Naive thymus-derived CD8-positive, alpha-beta T cell (primary cell): ENCODE measurements at places on chromosomes 7 and 10.

- DNase-seq: no peak
Measured at GRCh38 chr10:112794201-112794600, 155.8 kb upstream of the TCF7L2 start.

- no peak for DNase-seq
Measured at GRCh38 chr7:50653126-50653864, 88.1 kb upstream of the DDC start.

GRCh38 chr10:132735341-132735775, 50.6 kb downstream of the NKX6-2 start:
- no peak for DNase-seq

GRCh38 chr7:8205031-8205387, 57.0 kb downstream of the ICA1 start:
- no peak for DNase-seq

- peak; percentile 13 for DNase-seq
Measured at GRCh38 chr7:107725138-107725740, 18.7 kb upstream of the CBLL1 start.

DNA sequence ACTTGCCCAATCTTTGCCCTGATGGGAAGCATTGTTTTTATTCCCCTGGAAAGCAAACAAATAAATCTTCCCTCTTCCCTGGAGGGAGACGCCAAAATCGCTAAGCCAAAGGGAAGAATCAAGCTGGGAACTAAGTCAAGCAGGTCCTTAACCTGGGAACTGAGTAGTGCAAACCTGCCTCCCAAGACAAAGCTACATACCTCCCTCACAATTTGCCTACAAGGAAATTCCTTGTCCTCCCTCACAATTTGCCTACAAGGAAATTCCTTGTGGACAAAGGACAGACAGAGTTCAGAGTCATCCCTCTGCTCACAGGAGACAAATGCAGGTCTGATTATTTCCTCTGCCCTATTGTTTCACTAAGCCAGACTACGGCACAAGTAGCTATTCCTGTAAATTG, 50.5 kb downstream of the SPOCK2 start:
- no peak for DNase-seq

DNA sequence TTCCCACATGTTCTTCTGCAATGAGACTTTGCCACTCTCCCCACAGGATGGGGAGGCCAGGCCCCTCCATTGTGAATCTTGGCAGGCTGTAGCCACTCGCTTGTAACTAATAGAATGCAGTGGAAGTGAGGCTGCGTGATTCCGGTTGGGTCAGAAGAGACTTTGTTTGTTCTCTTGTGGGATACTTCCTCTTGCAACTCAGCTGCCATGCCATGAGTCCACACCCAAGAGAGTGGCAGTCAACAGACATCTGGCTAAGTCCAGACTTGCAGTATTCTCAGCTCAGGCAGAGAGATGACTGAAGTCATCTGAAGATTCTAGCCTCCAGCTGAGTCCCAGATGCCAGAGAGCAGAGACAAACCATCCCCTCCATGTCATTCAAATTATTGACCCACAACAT, 153.4 kb upstream of the GDF10 start:
- no peak for DNase-seq

DNA sequence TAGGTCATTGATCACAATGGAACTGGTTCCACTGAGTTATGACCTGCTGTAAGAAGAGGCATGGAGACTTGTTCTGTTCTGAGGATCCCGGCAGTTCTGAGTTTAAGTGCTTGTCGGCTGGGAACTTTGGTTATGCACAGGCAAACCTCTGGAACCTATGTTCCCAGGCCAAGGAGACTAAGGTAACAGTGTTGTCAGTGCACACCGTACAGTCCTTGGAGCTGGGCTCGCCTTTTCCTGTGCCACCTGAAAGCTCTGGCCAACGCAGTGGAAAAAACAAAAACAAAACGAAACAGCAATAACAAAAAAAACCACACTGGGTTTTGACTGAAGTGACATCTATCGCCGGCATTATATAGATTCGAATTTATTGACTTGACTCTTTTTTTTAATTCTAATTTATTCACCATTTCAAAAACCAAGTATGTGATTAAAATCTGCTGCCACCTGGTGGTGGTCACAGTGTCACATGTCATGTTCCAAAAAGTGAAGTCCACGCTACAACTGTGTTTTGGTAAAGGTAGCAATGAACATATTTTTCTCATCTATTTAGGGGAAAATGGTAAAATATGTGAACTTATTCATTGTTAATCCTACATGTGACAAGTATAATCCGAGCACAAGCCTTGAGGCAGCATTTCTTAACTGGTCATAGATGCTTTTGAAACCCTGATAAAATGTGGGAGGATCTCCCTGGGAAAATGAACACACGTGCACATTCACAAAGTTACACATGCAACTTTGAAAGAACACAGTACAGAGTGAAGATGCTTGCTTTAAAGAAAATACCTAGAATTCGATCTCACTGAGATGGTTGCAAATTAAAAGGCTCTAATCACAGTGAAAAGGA, 113.8 kb upstream of the PPP2R2D start:
- DNase-seq: no peak

GRCh38 chr10:119284679-119285096, 77.3 kb downstream of the GRK5 start:
- DNase-seq: no peak

- no peak for DNase-seq
Measured at GRCh38 chr10:125823663-125824251, 411 bp downstream of the BCCIP start.

DNA sequence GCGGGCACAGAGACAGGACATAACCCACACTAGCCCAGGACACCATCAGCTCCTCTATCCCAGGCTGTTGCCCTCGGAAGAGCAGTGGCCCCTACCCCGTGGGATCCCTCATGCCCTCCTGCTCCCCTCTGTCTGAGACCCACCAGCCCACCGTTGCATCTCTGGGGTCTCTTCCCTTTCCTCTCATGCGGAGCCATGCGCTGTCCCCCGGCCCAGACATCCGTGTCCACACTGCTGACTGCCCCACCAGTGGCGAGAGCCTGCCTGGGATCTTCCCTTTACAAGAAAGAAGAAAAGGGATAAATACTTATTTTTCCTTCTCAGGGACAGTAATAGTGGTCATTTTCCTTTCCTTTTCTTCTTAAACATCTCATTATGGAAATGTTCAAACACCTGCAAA, 115.4 kb downstream of the WDR37 start:
- DNase-seq: no peak

DNA sequence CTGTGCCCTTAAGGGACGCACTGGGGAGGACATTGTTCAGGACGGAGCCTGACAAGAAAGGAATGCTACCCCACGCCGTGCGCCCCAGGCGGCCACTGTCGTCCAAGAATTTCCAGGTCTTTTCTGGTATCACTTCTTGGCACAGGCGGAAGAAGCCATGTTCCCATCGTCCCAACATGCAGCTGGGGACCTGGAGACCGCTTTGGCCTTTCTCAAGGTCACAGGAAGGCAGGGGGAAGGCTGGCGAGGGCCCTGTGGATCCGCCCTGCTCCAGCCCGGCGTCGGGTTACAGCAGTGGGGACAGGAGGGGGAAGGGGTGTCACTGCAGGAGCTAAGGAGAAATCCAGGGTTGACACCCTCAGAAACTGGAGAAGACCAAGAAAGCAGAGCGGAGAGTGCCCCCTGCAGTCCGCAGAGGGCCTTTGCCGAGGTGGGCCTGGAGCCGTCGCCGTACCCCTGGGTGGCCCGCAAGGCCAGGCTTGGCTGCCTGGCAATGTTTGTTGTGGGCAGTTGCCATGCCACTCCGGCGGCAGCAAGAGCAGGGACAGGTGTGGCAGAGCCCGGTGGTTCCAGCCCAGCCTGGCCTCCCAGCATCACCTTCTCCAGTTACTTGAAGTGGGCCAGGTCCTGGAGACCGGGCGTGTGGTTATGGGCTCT, 104.1 kb downstream of the LHPP start:
- no peak for DNase-seq

GRCh38 chr10:86798611-86799010, 42.2 kb downstream of the BMPR1A start:
- no peak for DNase-seq

GRCh38 chr7:97418312-97418711, 300.8 kb downstream of the SDHAF3 start:
- DNase-seq: no peak

DNA sequence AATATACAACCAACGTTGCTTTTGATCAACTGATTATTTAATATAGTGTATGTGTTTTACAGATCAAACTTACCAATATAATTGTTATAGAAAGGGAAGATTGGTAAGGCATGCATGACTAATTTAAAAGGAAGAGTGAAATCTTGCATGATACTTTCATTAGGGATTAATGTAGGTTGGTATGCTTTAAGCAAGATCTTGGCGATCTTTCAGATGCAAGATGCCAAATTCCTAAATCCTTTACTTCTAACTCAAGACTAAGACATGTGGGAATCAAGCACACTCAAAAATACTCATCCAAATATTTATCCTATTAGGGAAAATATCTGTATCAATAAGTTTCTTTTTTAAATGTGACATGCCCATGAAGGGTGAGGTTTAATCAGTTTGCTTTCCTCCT, 321.4 kb upstream of the MEOX2 start:
- DNase-seq: no peak

- peak; percentile 62 for DNase-seq
Measured at GRCh38 chr7:50679218-50680007, 103.3 kb downstream of the GRB10 start.

GRCh38 chr7:2504889-2505375, 14.6 kb upstream of the LFNG start:
- DNase-seq: no peak

GRCh38 chr7:86212976-86213375, 430.7 kb upstream of the GRM3 start:
- DNase-seq: no peak

DNA sequence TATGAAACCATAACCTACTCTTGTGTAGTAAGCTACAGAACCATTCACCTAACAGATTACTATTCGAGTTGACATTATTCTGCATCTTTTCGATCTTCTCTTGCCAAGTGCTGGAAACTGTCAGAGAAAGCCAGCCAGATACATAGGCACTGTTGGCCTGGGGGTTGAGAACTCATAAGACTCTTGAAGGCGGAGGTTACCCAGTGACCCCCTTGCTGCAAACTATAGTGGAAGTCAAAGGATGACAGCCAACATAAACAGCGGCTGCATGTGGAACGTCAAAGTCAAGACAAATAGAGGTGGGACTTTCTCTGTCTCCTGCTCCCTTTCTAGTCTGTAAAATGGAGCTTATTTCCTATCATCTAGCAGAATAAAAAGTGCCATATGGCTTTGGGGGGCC, 394.2 kb downstream of the LRMDA start:
- no peak for DNase-seq

- DNase-seq: no peak
Measured at GRCh38 chr10:32139223-32140073, 83.2 kb upstream of the KIF5B start.

GRCh38 chr7:85522070-85522469, 335.2 kb upstream of the SEMA3D start:
- DNase-seq: no peak

- DNase-seq: no peak
Measured at GRCh38 chr10:98378722-98379121, 36.3 kb downstream of the PYROXD2 start.

GRCh38 chr7:100017300-100017699, 1.9 kb downstream of the ZKSCAN1 start:
- no peak for DNase-seq

DNA sequence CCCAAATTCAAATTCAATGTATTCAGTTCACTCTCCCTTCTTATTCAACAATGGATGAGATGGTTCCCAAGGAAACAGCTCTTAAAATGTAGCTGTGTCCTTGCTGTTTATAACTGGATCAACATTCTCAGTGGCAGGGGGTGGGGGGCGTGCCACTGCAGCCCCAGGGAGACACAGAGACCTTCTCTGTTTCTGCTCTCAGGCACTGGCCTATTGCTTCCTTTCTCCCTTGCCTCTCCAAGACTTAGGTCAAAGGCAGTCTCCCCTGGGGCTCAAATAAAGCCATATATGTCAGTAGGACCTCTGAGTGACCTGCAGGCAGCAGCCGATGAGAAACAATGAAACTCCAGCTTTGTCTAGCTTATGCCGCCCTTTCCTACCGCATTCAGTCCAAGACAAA, 20.7 kb downstream of the VSTM4 start:
- no peak for DNase-seq
